ENCODE measurements at places on chromosomes 12 and 14. TPM values are rescaled to one million over a fixed set of nuclear protein-coding genes. Genes with fewer than 3 reads are reported as not detected.

- H3K4me3 ChIP-seq, result no peak overlapping the region
- H3K36me3 ChIP-seq, result no peaks in the 10 kb centered on the region
- H3K27me3 ChIP-seq, result no peaks in the 10 kb centered on the region
- no peak for DNase-seq
These were observed 35.5 kb downstream of the PDZRN4 start for GRCh38 chr12:41223600-41223999.

GRCh38 chr12:39406262-39406661 is 36.7 kb downstream of the KIF21A start:
- H3K36me3 ChIP-seq, result no peaks in the 10 kb centered on the region
- no peak overlapping the region for H3K27ac ChIP-seq

DNA sequence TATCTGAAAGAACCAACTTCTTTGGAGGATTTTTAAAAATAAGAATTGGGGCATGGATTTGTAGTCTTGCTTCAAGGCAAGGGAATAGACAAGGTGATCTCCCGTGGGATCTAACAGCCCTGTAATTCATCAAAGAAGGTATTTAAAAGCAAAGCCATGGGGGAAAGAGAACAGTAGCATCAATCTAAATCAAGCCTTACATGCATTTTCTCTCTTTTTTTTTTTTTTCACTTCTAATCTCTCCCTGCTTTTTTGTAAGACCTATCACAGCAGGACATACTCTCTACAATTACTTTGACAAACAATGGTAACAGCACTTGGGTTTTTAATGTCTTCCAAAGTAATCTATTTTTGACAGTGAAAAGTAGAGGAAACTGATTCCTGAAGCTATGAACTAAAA is 367.9 kb downstream of the PAWR start:
- H3K27me3 ChIP-seq, result no peaks in the 10 kb centered on the region
- no peaks in the 10 kb centered on the region for H3K36me3 ChIP-seq
- no peak overlapping the region for H3K27ac ChIP-seq
- H3K4me1 ChIP-seq, result no peaks in the 10 kb centered on the region
- H3K4me3 ChIP-seq, result no peak overlapping the region
- no peak for DNase-seq

- peaks cover 58% of the 10 kb centered on the region for H3K4me1 ChIP-seq
- H3K27me3 ChIP-seq, result no peaks in the 10 kb centered on the region
- H3K27ac ChIP-seq, result peak overlapping the region; percentile 74
- no peaks in the 10 kb centered on the region for H3K36me3 ChIP-seq
- no peak for DNase-seq
These were observed 115.0 kb downstream of the RPAP3 start for GRCh38 chr12:47590771-47591360.

Gene CD9
- 247 TPM for total RNA-seq

GRCh38 chr14:65661865-65662264 is 249.3 kb downstream of the FUT8 start:
- H3K4me1 ChIP-seq, result no peaks in the 10 kb centered on the region
- no peaks in the 10 kb centered on the region for H3K36me3 ChIP-seq
- H3K4me3 ChIP-seq, result no peak overlapping the region
- H3K27ac ChIP-seq, result no peak overlapping the region

DNA sequence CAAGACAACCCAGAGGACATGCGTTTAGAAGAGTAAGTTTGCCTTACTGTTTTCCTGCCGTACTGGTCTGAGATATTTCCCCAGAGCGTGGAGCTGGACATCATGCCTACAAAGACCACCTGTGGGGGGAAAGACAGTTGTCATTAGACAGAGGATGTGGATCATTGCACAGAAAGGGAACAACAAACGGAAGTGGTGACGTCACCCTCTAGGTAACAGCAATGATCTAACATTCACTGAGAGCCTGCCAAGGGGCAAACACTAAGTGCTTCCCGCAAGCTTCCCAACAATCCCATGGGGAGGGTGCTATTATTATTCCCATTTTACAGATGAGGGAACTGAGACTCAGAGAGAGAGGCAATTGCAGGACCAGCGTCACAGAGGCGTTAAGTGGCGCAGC is 48.5 kb downstream of the SVOP start:
- no peaks in the 10 kb centered on the region for H3K4me1 ChIP-seq
- H3K27ac ChIP-seq, result no peak overlapping the region
- H3K27me3 ChIP-seq, result no peaks in the 10 kb centered on the region
- no peak for DNase-seq

Gene TAS2R42
- total RNA-seq, result not detected

GRCh38 chr12:67018105-67018504 is 251.1 kb upstream of the CAND1 start:
- H3K4me1 ChIP-seq, result peaks cover 4% of the 10 kb centered on the region
- H3K27ac ChIP-seq, result no peak overlapping the region
- no peak overlapping the region for H3K4me3 ChIP-seq
- H3K36me3 ChIP-seq, result no peaks in the 10 kb centered on the region
- no peaks in the 10 kb centered on the region for H3K27me3 ChIP-seq

Gene PPFIA2
- total RNA-seq, result 2.5 TPM

DNA sequence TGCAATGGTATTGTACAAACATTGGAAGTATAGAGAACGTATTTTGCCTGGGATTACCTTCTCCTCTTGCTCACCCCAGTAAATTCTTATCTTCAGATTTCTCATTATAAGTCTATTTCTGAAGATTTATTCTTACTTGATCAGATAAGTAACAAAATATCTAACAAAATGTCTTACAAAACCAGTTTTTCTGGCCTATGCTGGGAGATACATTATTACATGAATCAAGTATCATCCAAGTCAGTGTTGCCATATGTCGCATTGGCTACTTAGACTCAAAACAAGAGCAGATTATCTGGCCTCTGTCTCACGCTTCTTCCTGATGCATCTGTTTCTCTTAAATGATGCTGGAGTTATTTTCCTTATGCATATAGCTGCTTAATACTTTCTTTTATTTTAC is 408.5 kb downstream of the CCER1 start:
- H3K27me3 ChIP-seq, result no peaks in the 10 kb centered on the region
- no peak overlapping the region for H3K4me3 ChIP-seq
- H3K27ac ChIP-seq, result no peak overlapping the region
- H3K36me3 ChIP-seq, result no peaks in the 10 kb centered on the region

- H3K36me3 ChIP-seq, result no peaks in the 10 kb centered on the region
- H3K4me3 ChIP-seq, result no peak overlapping the region
- no peaks in the 10 kb centered on the region for H3K27me3 ChIP-seq
- H3K27ac ChIP-seq, result no peak overlapping the region
- H3K4me1 ChIP-seq, result no peaks in the 10 kb centered on the region
These were observed 97.8 kb downstream of the RBM19 start for GRCh38 chr12:113868365-113868764.

Gene NUBPL
- total RNA-seq, result 14.3 TPM
